Anterior cingulate cortex (tissue), 58 donors: ENCODE measurements at places on chromosomes 1 and 21.

DNA sequence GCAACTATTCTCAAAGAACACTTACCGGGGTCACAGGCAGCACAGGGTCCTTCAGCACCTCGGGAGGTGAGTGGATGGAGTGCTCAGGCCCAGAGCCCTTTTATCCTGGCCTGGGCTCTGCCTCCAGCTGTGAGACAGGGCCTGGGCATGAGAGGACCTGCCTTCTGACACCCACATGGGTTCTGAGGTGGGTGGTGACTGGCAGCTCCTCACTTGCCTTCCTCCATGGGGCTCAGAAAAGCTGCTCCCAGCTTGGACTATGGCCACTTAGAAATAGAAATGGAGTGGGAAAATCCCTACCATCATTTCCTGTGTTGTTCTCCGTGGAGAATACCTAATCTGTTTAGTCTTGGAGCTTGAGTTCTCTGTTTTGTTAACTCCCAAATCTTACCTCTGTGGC lies at the start of gene LCE1C:
Gene LCE1C, minus strand, starts transcription at position 76 of the 400 bp plus-strand sequence. CDS start 1,173 bp downstream, outside the sequence.
- no peak for DNase-seq

DNA sequence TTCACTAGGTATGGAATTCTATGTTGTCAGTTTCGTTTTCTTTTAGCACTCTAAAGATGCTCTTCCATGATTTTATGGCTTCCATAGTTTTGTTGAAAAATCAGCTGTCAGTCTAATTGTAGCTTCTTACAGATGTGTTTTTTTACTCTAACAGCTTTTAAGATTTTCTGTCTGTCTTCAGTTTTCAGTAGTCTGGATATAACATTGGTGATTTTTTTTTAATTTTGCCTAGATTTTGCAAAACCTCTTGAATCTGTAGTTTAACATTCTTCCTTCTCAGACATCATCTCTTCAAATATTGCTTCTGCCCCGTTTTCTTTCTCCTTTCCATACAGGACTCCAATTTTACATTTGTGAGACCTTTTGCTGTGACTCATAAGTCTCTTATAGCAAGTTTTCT lies 17.9 kb upstream of the DYRK1A start:
- no peak for DNase-seq

DNA sequence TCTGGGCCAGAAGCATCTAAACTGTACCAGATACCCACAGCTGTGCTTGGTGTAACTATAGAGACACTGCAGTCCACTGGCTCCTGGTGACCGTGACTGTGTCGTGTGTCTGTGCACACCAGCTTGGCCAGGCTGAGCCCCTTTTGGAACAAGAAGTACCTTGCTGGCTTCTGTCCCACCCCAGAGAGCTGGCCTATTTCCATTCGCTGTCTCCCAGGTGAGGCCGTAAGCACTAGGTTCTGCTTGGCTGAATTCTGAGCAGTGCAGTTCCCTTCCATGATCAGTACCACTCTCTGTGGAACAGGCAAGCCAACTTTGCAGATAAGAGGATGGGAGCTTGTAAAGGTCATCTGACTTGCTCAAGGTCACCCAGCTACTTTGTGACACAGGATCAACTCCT lies 119.9 kb upstream of the DNAH14 start:
- no peak for DNase-seq

DNA sequence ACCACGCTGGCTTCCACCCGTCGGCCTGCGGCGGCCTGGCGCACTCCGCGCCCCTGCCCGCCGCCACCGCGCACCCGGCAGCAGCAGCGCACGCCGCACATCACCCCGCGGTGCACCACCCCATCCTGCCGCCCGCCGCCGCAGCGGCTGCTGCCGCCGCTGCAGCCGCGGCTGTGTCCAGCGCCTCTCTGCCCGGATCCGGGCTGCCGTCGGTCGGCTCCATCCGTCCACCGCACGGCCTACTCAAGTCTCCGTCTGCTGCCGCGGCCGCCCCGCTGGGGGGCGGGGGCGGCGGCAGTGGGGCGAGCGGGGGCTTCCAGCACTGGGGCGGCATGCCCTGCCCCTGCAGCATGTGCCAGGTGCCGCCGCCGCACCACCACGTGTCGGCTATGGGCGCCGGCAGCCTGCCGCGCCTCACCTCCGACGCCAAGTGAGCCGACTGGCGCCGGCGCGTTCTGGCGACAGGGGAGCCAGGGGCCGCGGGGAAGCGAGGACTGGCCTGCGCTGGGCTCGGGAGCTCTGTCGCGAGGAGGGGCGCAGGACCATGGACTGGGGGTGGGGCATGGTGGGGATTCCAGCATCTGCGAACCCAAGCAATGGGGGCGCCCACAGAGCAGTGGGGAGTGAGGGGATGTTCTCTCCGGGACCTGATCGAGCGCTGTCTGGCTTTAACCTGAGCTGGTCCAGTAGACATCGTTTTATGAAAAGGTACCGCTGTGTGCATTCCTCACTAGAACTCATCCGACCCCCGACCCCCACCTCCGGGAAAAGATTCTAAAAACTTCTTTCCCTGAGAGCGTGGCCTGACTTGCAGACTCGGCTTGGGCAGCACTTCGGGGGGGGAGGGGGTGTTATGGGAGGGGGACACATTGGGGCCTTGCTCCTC lies 1.9 kb downstream of the OLIG2 start:
- DNase-seq = no peak

DNA sequence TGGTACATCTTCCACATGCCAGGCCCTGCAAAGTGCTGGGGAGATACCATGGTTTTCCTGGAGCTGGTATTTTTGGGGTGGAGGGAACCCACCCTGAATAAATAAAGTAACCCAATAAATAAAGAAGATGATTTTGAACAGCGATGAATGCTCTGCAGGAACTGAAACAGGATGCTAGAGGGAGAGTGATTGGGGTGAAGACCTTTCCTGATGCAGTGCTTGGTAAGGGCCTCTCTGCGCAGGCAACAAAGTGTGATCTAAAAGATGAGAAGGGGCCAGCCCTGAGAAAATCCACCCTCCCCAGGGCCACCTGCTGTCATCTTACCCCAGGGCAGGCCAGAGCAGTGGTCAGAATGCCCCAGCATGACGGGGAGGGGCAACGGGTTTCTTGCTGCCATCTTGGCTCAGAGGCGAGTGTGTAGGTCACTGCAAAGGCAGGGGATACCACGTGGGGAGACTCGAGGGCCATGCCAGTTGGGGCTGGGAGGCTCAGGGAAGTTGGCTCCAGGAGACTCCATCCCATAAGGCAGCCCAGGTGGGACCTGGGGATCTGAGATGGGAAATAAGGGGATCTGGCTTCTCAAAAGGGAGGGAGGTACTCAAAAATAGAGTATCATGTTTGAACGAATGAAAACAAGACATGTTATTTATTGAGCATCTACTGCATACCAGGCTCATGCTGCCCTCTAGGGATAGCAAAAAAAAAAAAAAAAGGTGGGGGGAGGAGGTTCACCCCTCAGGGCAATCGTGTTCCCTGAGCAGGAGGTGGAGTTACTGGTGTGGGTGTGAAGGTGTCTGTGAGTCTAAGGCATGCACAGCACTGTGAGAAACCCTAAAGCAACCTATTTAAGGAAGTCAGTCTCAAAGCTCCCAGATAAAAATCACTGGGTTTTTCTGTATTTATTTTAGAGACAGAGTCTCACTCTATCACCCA lies 2.8 kb downstream of the SRARP start:
- no peak for DNase-seq

GRCh38 chr1:29502225-29502910 lies 266.0 kb downstream of the PTPRU start:
- no peak for DNase-seq

DNA sequence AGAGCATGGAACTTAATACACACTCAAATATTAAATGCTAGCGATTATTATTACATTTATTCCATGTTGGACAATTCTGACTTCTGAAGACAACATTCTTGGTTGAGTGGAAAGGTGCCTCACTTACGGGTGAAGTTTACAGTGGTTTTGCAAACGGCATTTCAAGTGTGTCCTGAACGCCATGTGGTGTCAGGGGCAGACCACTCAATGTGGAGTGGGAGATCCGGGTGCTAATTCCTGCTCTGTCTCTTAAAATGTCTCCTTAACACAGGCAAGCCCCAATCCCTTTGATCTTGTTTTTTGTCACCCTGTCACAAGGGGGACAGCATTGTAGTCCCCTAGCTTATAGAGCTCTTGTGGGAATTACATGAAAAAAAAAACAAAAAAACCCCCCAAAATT lies 5.6 kb upstream of the TDRD10 start:
- no peak for DNase-seq

DNA sequence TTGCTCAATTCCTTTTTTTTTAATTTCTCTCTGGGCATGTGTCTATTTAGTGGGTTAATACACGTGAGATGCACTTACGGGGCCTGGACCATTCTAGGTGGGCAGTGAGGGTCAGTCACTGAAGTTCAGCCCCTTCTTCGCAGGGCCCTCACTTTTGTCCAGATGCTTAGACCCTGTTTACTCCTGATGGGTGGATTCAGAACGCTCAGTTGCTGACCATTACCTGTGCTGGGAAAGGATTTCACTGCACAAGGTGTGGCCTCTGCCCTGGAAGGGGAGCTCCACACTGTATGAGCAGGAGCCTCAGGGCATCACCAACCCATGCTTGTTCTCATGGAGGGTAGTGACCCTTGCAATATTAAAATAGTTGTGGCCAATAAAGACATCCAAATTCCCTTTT lies 4.5 kb downstream of the PRAMEF12 start:
- no peak for DNase-seq

DNA sequence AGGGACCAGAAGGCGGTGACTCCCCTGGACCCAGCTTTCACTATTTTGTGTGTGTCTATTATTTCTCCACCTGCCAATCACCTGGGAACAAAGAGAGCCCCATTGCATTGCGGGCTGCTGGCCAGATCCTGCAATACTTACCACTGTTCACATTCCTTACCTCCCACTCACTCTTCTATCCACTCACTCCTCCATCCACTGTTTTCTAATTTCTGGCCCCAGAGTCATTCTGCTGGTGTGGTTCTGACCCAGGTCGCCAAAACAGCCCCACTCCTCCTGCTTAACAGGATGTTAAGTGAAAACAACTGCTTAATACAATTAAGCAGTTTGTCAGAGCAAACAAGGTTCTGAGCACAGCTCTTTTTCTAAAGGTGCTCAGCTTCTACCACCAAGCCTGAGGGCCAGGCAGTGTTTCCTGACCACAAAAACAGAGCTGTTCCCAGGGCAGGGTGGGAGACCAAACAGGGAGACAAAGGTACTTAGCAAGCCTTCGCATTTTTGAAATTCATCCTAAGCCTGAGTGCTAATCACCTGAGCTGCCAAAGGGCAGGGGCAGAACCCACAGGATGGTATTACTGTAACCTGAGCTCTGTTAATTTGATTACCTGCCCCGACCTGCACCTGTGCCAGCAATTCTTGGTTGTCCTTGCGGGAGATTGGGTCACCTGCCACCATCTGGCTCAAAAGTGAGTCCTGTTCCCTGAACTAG lies 38.5 kb upstream of the EFCAB14 start:
- DNase-seq = no peak

- no peak for DNase-seq
Observed at GRCh38 chr1:56501888-56502287, 77.5 kb downstream of the PLPP3 start.

DNA sequence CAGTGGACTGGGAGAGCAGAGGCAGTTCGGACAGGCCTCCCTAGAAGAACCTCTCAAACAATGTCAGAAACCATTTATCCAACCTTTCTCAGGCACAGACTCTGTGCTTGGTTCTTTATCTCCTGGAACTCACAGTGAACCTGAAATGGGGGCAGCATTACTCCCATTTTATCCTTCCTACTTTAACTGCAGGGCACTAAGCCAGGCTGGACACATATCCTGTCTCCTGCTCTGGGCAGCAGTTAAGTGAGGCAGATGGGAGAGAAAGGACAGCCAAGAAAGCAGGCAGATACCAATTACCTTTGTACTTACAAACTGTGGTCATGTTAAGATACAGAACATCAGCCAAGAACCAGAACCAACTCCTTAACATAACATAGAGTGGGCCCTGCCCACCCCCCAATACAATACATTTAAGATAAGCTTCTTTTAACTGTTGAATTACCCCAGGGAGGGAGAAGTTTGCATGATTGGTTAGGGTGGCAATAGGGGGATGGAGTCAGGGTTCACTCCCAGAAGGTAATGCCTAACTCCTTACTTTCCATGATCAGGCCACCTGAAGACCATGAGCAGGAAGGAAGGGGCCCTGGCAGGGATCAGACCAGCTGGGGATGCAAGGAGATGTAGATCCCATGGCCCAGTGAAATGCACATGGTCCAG lies 10.9 kb downstream of the KDF1 start:
- DNase-seq = no peak

GRCh38 chr1:32969566-32969965 lies 5.0 kb upstream of the RNF19B start:
- no peak for DNase-seq

GRCh38 chr1:37954316-37954971 lies 7.6 kb upstream of the INPP5B start:
- DNase-seq = no peak

DNA sequence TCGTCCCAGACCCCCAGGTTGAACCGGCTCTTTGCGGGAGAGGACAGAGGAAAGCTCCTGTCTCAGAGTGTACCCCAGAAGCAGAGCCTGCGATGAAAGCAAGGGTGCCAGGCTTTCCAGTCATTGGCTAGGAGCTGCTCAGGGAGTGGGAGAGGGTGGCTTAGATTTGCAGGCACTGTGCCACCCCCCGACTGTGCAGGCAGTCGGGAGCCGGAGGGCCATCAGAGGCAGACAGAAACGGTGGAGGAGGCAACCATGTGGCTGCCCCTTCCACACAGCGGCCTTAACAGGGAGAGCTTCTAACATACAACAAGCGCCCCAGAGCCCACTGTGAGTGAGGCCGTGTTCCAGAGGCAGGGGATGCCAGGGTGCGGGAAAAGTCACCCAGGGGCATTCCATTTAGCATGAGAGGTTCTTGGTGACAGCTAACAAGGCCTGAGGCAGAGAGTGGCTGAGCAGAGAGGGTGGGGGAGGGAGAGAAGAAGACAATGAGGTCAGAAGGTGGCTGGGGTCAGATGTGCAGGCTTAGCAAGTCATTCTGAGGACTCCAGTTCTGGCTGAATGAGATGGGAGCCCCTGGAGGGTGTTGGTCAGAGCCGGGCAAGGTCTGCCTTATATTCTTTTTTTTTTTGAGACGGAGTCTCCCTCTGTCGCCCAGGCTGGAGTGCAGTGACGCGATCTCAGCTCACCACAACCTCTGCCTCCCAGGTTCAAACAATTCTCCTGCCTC lies 9.5 kb upstream of the C1orf167 start:
- DNase-seq = no peak

GRCh38 chr1:241499910-241500309 lies 19.6 kb downstream of the FH start:
- DNase-seq = no peak
